ENCODE measurements at places on chromosomes 4 and X. TPM values are rescaled to one million over a fixed set of nuclear protein-coding genes. Genes with fewer than 3 reads are reported as not detected.

CENPVL2 gene
- not detected for total RNA-seq

PNCK gene
- total RNA-seq, result 0.35 TPM

UCP1 gene
- total RNA-seq, result not detected

SCML2 gene
- 0.94 TPM for total RNA-seq

CCSER1 gene
- not detected for total RNA-seq
